ENCODE measurements at places on chromosomes 11 and 22. TPM values are rescaled to one million over a fixed set of nuclear protein-coding genes. Genes with fewer than 3 reads are reported as not detected.

DNA sequence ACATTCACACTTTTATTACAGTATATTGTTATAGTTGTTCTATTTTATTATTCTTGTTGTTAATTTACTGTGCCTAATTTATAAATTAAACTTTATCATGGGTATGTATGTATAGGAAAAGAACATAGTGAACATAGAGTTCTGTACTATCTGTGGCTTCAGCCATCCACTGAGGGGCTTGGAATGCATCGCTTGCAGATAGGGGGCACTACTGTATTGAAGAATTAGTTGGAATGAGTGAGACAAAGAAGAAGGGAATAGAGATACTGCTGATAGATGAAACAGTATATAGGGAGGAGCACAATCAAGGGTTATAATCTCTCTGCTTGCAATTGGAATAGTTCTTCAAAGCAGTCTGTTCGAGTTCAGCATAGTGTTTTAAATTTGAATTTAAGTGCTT is 432.2 kb downstream of the RAB38 start:
- DNase-seq = peak; percentile 68

The ARHGAP20 gene
- 0.15 TPM for total RNA-seq

- peak; percentile 80 for DNase-seq
Measured at GRCh38 chr11:60899046-60899936, 7.1 kb downstream of the PRPF19 start.

DNA sequence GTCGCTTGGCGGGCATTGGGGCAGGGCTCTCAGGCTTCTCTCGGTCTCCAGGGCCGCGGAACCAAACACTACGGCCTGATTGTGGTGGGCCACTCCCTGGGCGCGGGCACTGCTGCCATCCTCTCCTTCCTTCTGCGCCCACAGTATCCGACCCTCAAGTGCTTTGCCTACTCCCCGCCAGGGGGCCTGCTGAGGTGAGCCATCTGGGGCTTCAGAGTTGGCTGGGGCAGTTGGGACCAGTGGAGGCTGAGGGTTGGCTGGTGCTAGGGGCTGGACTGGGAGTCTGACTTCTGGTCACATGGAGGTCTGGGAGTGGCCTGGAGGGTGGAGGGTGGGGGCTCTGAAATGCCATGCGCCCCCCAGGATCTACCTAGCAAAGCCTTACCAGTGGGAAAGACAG is 15.3 kb upstream of the MYRF start:
- peak; percentile 70 for DNase-seq

DNA sequence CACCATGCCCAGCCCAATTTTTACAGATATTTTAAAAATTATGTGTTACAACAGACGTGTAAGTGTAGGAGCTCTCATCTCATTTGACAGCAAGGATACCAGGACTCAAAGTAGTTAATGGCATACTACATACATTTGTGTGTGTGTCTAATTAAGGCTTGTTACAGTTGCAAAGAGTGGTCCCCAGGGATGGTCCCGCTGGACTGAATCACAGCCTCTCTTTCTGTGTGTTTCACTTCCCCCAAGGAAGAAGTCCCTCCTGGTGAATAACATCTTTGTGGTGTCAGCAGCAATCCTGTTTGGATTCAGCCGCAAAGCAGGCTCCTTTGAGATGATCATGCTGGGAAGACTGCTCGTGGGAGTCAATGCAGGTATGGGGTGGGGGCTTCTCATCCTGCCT is 17.2 kb downstream of the SLC2A11 start:
- DNase-seq = no peak

The SLC25A45 gene
- 3.0 TPM for total RNA-seq

The C11orf86 gene
- not detected for total RNA-seq

DNA sequence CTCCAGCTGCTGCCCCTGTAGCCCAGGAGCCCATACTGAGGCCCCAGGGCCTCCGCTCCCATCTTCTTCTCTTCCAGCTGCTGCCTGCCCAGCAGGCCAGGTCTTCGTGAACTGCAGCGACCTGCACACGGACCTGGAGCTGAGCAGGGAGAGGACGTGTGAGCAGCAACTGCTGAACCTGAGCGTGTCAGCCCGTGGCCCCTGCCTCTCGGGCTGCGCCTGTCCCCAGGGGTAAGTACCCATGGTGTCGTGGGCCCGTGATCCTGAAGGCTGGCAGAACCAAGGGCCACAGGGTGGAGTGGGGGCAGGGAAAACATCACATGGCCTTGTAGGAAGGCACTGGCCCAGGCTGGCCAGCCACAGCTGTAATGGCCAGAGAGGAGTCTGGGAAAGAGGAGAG is 31.2 kb downstream of the OTOG start:
- peak; percentile 28 for DNase-seq

- DNase-seq = no peak
Measured at GRCh38 chr11:28526406-28526751, 418.2 kb downstream of the METTL15 start.

The ACRV1 gene
- total RNA-seq = 0.37 TPM

The RIBC2 gene
- 10.6 TPM for total RNA-seq

The PGGHG gene
- 186 TPM for total RNA-seq

DNA sequence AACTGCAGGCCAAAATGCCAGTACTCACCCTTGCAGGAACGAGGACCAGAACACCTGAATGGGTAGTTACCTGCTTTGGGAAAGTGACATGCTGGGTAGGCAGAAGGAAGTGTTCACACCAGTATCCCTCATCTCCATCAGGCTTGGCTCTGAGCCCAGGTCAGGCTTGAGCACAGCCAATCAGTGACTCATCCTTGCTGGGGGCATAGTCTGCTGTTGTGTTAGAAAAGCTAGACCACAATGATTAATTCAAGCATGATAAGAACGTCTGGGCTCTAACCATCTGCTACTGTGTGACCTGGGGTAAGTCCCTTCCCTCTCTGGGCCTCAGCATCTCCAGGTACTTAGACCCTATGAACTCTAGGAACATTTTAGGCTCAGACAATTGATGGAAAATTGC is 450.4 kb downstream of the MIAT start:
- peak; percentile 50 for DNase-seq

DNA sequence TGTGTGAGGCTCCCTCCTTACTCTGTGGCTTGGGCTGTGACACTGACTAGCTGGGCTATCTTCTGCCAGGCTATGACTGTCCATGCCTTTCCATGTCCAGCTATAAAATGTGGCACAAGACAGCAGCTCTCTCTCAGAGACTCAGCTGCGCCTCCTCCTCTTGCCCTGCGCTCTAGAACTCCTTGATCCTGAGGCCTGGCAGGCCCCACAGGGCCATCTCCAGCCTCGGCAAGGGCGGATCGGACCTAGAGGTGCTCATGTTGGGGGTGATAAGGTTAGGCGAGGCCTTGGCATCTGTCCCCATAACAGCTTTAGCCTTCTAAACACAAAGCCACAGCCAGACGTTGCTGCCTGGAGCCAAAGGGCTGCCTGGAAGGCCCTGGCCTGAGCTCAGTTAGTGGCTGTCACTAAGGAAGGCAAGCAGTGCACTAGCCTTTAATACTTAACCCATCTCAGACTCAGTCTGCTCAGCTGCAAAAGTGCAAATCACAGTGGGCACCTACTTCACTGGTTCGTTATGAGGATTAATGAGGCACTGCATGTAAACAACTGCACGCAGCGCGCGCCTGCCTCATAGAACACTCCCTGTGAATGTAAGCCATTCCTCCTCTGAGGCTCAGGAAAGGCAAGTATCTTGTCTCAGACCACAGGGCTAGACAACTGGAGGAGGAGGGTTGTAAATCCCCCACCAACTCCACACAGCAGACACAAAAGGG is 1.2 kb downstream of the GUCD1 start:
- no peak for DNase-seq

All from endodermal cell (in vitro differentiated cells).